SK-N-SH (cell line): ENCODE measurements at places on chromosomes 13 and 19. TPM values are rescaled to one million over a fixed set of nuclear protein-coding genes. Genes with fewer than 3 reads are reported as not detected.
A peak's percentile ranks its signal among the peaks of the same experiment; 100 is the strongest.

GRCh38 chr13:59478908-59479307 lies 684.8 kb downstream of the DIAPH3 start:
- no peak overlapping the region for H3K4me3 ChIP-seq
- no peak overlapping the region; the same call in 1 of the 2 replicates for H3K27ac ChIP-seq
- no peak for DNase-seq
- no peaks in the 10 kb centered on the region for H3K27me3 ChIP-seq
- H3K36me3 ChIP-seq, result no peaks in the 10 kb centered on the region

GRCh38 chr13:57326532-57326931 lies 159.5 kb downstream of the PRR20E start:
- H3K27ac ChIP-seq, result no peak overlapping the region
- no peaks in the 10 kb centered on the region for H3K27me3 ChIP-seq
- H3K4me1 ChIP-seq, result no peaks in the 10 kb centered on the region
- H3K4me3 ChIP-seq, result no peak overlapping the region

DNA sequence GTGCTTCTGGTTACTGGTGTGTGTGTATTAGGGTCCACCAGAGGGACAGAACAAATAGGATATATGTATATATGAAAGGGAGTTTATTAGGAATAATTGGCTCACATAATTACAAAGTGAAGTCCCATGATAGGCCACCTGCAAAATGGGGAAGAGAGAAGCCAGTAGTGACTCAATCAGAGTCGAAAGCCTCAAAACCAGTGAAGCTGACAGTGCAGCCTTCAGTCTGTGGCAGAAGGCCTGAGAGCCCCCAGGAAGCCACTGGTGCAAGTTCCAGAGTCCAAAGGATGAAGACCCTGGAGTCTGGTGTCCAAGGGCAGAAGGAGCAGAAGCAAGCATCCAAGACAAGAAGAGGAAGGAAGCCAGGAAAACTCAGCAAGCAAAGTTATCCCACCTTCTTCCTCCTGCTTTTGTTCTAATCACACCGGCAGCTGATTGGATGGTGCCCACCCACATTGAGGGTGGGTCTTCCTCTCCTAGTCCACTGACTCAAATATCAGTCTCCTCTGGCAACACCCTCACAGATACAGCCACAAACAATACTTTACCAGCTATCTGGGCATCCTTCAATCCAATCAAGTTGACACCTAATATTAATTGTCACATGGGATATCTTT lies 21.7 kb upstream of the SCEL start:
- no peaks in the 10 kb centered on the region for H3K36me3 ChIP-seq
- no peaks in the 10 kb centered on the region for H3K27me3 ChIP-seq

- H3K27ac ChIP-seq, result no peak overlapping the region
- H3K4me1 ChIP-seq, result no peaks in the 10 kb centered on the region
- peaks cover 77% of the 10 kb centered on the region for H3K27me3 ChIP-seq
- no peak overlapping the region for H3K4me3 ChIP-seq
- no peaks in the 10 kb centered on the region for H3K36me3 ChIP-seq
Measured at GRCh38 chr19:28869459-28869858, 343.5 kb downstream of the UQCRFS1 start.

GRCh38 chr19:34597596-34597995 lies 79.4 kb downstream of the SCGB2B2 start:
- H3K27me3 ChIP-seq, result no peaks in the 10 kb centered on the region
- no peak for DNase-seq
- H3K4me3 ChIP-seq, result no peak overlapping the region
- no peaks in the 10 kb centered on the region for H3K4me1 ChIP-seq

DNA sequence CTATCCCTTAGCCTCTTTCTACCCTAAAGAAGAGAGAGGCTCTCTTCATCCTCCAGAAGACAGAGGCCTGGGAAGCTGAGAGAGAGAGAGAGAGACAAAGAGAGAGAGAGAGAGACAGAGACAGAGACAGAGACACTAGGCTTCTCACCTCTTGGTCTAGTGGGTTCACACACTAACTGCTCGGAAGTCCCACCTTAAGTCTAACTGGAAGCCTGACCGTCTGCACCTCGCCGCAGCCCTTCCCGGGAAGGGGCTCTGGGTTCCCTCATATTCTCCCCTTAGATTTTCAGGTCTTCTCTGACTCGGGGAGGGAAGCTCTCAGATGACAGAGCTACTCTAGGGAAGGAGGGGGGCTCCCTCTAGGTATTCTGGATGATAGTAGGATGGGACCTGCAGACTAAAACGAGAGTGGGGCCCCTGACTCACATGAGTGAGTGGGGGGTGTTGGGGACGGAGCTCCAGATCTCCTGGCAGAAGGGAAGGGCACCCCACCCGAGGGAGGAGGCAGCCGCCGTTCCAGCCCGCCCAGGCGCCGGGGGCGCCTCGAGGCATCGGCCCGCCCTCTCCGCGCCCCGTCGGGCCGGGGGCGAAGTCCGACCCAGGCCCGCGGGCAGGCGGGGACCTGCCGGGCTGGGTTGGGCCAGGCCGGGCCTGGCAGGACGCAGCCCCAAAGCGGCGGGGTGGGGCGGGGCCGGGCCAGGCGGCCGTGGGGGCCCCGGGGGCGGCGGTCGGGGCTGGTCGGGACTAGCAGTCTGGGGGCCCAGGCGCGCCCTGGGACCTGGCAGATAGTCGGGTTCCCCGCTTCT lies 2.0 kb upstream of the JUNB start:
- H3K4me3 ChIP-seq, result peak overlapping the region; percentile 37; the same call in 1 of the 2 replicates
- H3K36me3 ChIP-seq, result no peaks in the 10 kb centered on the region
- peak overlapping the region; percentile 96 for H3K27ac ChIP-seq
- DNase-seq, result no peak
- no peaks in the 10 kb centered on the region for H3K27me3 ChIP-seq
- H3K4me1 ChIP-seq, result peaks cover 58% of the 10 kb centered on the region

- no peak overlapping the region for H3K27ac ChIP-seq
- H3K4me1 ChIP-seq, result 0 out of 2 replicates have a peak, but pooled peaks cover 3% of the 10 kb centered on the region
- DNase-seq, result peak; percentile 96
- peak overlapping the region; percentile 57 for H3K4me3 ChIP-seq
- H3K36me3 ChIP-seq, result peaks cover 3% of the 10 kb centered on the region
Measured at GRCh38 chr19:45882652-45883585, 3.0 kb downstream of the IRF2BP1 start.

DNA sequence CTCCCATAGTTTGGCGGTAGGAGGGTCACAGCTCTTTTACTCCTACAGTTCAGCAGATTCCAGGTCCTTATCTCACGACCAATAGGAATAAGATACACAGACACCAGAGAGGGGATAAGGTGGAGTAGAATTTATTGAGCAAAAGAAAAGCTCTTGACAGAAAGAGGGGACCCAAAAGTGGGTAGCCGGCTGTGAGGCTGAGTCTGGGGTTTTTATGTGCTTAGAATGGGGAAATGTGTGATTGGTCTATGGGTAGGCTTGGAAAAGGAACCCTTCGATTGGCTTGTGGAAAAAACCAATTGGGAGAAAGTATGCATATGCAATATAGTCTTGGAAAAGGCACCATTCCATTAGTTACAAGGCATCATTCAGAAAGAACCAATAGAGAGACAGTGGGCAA lies 1356.9 kb upstream of the SPRY2 start:
- DNase-seq, result no peak
- no peaks in the 10 kb centered on the region for H3K4me1 ChIP-seq
- no peak overlapping the region for H3K27ac ChIP-seq
- no peak overlapping the region for H3K4me3 ChIP-seq
- no peaks in the 10 kb centered on the region for H3K27me3 ChIP-seq
- H3K36me3 ChIP-seq, result no peaks in the 10 kb centered on the region

GRCh38 chr19:50780753-50781435 lies 9.3 kb upstream of the ACP4 start:
- DNase-seq, result no peak
- no peak overlapping the region for H3K27ac ChIP-seq
- no peaks in the 10 kb centered on the region for H3K4me1 ChIP-seq
- H3K36me3 ChIP-seq, result no peaks in the 10 kb centered on the region
- H3K4me3 ChIP-seq, result no peak overlapping the region

- peaks cover 21% of the 10 kb centered on the region; the same call in 1 of the 2 replicates for H3K36me3 ChIP-seq
- H3K4me3 ChIP-seq, result no peak overlapping the region
- no peak overlapping the region for H3K27ac ChIP-seq
- H3K27me3 ChIP-seq, result no peaks in the 10 kb centered on the region
Measured at GRCh38 chr19:11554160-11554559, 4.9 kb downstream of the ELOF1 start.

DNA sequence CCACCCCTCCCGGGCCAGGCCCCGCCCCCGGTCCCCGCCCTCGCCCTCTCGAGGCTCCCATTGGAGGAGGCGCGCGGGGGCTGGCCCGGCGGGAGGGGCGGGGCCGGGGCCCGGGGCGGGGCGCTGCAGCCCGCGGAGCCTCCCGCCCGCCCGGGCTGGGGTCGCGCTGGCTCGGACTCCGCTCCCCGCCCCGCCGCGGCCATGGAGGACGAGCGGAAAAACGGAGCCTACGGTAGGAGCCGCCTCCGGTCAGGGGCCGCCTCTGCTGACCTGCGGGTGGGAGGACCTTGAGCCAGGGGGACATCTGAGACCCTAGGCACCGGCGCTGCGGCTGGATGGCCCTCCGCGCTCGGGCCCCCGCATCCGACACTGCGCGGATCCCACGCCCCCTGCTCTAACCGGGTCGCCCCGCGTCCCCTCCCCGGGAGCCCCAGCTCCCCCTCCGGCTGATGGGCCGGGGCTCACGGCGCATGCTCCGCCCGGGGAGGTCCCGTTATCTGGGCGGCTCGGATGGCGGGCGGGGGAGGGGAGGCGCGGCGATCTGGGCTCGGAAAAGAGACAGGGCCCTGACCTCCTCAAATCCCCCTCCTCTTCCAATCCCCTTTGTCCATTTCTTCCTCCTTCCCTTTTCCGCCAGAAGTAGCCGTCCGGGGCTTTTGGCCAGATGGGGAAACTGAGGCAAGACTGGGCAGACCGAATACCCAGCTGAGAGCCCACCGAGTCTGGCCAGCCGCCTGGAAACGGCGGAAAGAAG lies 15.4 kb upstream of the AP1M2 start:
- peaks cover 15% of the 10 kb centered on the region; the same call in 1 of the 2 replicates for H3K27me3 ChIP-seq
- peak overlapping the region; percentile 83 for H3K27ac ChIP-seq
- H3K4me3 ChIP-seq, result peak overlapping the region; percentile 95
- DNase-seq, result peak; percentile 100

DNA sequence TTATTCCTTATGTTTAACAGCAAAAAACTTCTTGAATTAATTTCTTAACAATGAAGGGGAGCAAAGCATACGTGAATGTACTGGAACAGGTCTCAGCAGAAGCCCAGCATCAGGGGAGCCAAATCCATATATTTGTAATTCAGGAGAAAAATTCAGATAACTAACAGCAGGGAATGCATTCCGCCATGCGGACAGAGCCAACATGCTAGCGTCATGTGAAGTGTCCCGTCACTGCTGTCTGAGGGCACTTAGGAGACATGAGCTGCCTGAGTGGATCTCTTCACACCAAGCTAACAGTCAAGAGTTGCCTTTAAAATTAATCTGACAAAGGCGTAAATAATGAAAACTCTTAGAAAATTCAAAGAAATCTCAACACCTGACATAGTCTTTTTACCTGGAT lies 6.4 kb downstream of the AMER2 start:
- H3K27ac ChIP-seq, result no peak overlapping the region
- peaks cover 26% of the 10 kb centered on the region; the same call in 1 of the 2 replicates for H3K27me3 ChIP-seq
- no peaks in the 10 kb centered on the region for H3K36me3 ChIP-seq
- H3K4me1 ChIP-seq, result no peaks in the 10 kb centered on the region
- no peak for DNase-seq

GRCh38 chr13:94218537-94218936 lies 260.9 kb downstream of the DCT start:
- peaks cover 7% of the 10 kb centered on the region; the same call in 1 of the 2 replicates for H3K4me1 ChIP-seq
- no peak overlapping the region for H3K4me3 ChIP-seq
- DNase-seq, result no peak
- no peak overlapping the region for H3K27ac ChIP-seq
- no peaks in the 10 kb centered on the region for H3K27me3 ChIP-seq

GRCh38 chr13:90270226-90270625 lies 1077.3 kb upstream of the MIR17HG start:
- H3K27me3 ChIP-seq, result no peaks in the 10 kb centered on the region
- no peak overlapping the region for H3K4me3 ChIP-seq
- H3K4me1 ChIP-seq, result no peaks in the 10 kb centered on the region
- DNase-seq, result no peak
- no peak overlapping the region for H3K27ac ChIP-seq

- no peaks in the 10 kb centered on the region for H3K4me1 ChIP-seq
- peaks cover 16% of the 10 kb centered on the region for H3K36me3 ChIP-seq
- no peak overlapping the region for H3K27ac ChIP-seq
- peak; percentile 81 for DNase-seq
Measured at GRCh38 chr19:33125929-33126388, 6.0 kb upstream of the WDR88 start.

GRCh38 chr19:485077-485476 lies 11.2 kb upstream of the MADCAM1 start:
- H3K4me3 ChIP-seq, result no peak overlapping the region
- H3K27me3 ChIP-seq, result no peaks in the 10 kb centered on the region
- no peak for DNase-seq
- H3K4me1 ChIP-seq, result peaks cover 21% of the 10 kb centered on the region; the same call in 1 of the 2 replicates

DNA sequence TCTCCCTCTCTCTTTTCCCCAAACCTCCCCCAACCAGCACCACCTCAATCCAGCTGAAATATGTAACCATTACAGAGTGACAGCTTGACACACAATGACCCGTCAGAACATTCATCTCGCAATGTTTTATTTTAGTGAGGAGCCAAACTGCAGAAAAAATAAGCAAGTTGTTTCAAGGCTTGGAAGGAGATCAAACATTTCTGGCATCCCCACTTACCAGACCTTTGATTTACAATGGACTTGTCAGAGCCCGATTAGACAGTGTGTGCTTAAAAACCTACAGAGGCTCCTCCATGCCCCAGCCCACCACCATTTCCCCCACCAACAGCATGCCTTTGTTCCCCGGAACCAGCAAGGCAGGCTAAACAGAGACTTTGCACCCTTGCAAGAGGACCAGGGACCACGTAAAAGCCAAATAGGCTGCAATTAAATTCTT lies 382.8 kb upstream of the ZNF507 start:
- no peak for DNase-seq
- H3K4me3 ChIP-seq, result no peak overlapping the region
- no peaks in the 10 kb centered on the region for H3K27me3 ChIP-seq

- no peak for DNase-seq
- H3K4me1 ChIP-seq, result no peaks in the 10 kb centered on the region
- H3K27me3 ChIP-seq, result no peaks in the 10 kb centered on the region
- no peak overlapping the region for H3K27ac ChIP-seq
- no peaks in the 10 kb centered on the region for H3K36me3 ChIP-seq
- H3K4me3 ChIP-seq, result no peak overlapping the region
Measured at GRCh38 chr19:31252441-31252840, 96.8 kb downstream of the TSHZ3 start.

DNA sequence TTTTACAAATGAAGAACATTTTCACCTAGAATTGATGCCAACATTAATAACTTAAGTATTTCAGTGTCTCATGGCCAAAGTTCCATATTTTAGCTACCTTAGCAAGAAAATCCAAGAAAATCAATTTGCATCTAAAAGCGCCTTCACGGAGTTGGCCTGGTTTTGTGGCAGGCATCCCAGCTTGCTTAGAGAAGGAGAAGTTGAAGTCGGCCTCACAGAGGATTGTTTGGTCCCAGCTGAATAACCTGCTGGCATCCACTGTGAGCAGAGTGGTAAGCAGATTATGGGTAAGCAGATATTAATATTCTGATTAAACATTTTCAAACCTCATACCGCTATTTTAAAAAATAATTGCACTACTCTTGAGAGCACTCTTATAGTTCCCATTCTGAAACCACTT lies 62.3 kb upstream of the STARD13 start:
- DNase-seq, result no peak
- no peak overlapping the region for H3K27ac ChIP-seq
- H3K4me1 ChIP-seq, result peaks cover 6% of the 10 kb centered on the region; the same call in 1 of the 2 replicates
- H3K27me3 ChIP-seq, result no peaks in the 10 kb centered on the region

Gene CD37
- polyA plus RNA-seq, result not detected in 2 replicates

Gene SHC2
- 0.64 and 0.80 TPM in 2 replicates for polyA plus RNA-seq

Gene EPSTI1
- polyA plus RNA-seq, result 0.02 TPM in 1 of 2 replicates, not detected in the other

Gene ZNF790
- 2.2 and 3.1 TPM in 2 replicates for polyA plus RNA-seq

Gene ZNF493
- 3.7 and 5.5 TPM in 2 replicates for polyA plus RNA-seq

Gene NOSIP
- 101 and 128 TPM in 2 replicates for polyA plus RNA-seq

Gene PCDH8
- not detected in 2 replicates for polyA plus RNA-seq
